NCI-H187 (cell line): ENCODE measurements at places on chromosomes 4 and X.

DNA sequence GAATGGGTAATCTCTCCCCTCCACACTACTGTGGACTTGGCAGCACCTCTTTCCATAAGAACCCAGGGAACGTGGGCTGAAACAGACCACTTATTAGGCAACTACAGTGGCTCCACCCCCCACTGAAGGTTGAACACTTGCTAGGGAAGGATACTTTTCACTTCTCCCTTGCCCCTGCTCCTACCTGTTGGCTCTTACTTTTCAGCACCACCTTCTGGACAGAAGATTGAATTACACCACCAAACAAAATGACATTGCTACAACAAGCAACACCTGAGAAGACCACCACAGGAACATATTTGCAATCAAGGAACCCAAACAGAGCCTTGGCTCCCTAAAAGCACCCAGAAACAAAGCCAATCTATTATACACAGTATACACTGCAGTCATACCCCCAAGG lies 132.1 kb upstream of the CXCL13 start:
- DNase-seq, result no peak

GRCh38 chr4:13701937-13702446 lies 74.5 kb upstream of the BOD1L1 start:
- no peak for DNase-seq

- DNase-seq, result no peak
These were observed 12.8 kb downstream of the ATP5ME start for GRCh38 chr4:661231-661630.

GRCh38 chrX:109774136-109774535 lies 41.1 kb upstream of the ACSL4 start:
- DNase-seq, result no peak

DNA sequence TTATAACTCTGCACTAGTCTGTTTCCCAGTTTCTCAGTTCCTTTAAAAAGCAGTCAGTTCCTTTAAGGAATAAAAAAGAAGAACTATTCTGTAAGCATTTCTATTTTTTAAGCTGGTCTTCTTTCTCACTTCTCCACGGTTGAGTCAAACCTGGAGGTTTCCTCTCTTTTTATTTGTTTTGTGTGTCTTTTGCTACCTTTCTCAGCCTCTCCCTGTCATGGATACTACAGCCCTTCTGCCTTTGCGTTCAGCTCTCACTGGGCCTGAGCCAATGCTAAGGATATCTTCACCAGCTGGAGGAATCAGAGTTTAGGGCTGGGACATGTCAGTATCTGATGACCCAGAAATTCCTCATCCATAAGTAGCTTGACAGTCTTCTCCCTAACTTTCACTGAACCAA lies 49.7 kb upstream of the PRKX start:
- DNase-seq, result no peak

GRCh38 chr4:1785592-1785991 lies 7.5 kb upstream of the FGFR3 start:
- DNase-seq, result no peak

- no peak for DNase-seq
These were observed 681.4 kb downstream of the GABRG1 start for GRCh38 chr4:45442466-45442865.

- DNase-seq, result no peak
These were observed 9.1 kb downstream of the HTRA3 start for GRCh38 chr4:8278421-8279287.

DNA sequence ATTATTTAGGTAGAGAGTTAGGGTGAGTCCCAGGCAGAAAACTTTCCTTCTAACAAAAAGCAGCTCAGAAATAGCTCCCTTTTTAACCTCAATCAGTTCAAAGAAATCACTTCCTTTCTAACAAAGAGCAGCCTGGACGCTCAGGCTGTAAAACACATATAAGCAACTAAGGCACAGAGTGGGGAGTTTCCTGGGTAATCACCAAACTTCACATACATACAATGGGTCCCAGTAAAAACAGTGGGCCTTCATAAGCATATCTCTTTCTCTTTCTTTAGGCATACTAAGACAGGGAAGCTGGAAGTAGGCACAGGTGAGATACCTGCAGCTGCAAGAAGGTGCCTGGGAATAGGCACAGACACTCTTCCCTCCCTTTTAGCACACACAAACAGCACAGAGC lies 4.9 kb upstream of the NAF1 start:
- no peak for DNase-seq

- DNase-seq, result no peak
These were observed 76.1 kb upstream of the IRF2 start for GRCh38 chr4:184550476-184550875.

DNA sequence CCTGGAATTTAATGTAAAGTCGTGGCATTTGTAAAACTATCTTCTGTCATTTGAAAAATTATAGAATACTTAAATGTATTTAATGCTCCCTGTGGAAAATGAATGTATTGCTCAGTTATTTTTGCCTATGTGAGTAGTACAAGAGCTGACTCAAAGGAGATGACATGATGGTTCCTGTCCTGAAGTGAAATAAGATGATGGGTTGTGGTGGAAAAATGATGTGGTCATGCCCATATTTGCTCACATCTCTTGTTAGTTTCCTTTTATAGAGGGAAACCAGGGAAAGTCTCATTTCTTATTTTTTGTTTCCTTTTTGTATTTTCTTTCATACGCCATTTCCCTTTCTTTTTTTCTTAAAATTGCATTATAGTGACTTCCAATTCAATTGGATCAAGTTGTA lies 23.7 kb downstream of the PLS3 start:
- no peak for DNase-seq

GRCh38 chrX:16060252-16060651 lies 63.1 kb upstream of the GRPR start:
- DNase-seq, result no peak

DNA sequence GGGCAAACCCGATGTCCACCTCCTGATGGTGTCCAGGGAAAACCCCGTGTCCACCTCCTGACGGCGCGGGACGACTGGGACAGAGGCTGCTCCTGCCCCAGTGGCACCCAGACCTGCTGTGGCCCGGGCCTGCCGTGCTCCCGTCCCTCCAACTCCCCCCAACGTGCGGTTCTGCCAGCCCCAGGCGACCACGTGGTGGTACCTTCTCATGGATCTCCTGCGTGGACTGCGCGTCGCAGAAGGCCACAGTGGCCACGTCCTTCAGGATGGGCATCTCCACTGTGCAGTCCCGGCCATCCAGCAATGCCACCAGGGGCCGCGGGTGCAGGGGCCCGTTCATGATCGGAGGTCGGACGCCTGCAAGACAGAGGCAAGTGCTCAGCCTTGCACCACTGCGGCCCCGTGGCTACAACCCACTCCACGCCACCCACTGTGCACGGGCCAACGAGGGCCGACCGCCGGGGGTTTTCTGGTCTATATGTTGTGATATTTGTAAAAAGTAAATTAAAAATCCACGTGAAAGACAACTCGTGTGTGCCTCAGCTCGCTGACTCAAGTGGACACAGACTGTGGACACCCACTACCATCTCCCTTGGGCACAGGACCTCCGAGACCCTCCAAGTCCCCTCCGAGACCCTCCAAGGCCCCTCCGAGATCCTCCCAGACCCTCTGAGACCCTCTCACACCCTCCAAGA lies 10.8 kb downstream of the CTBP1 start:
- no peak for DNase-seq

- DNase-seq, result no peak
These were observed 5.4 kb upstream of the ACE2 start for GRCh38 chrX:15606136-15606535.

DNA sequence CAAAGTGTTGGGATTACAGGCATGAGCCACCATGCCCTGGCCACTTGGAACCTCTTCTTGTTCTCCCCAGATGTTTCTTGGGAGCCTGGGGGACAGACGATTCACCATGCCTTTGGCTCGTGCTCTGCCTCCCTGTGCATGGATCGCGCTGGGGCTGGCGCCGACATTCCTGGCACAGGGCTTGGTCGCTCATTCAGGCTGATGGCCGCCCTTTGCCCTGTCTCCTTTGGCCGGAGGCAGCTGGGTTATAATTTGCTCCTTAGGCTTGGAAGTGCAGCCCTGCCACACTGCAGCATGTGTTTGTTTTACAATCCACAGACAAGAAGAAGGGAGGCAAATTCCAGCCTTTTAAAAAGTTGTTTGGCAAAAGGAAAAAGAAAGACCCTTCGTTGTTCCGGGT lies 115.3 kb downstream of the AASDH start:
- no peak for DNase-seq
